ENCODE measurements at places on chromosomes 1 and 21.

- no peak for DNase-seq
Measured at GRCh38 chr1:228748431-228748830, 13.2 kb downstream of the RHOU start.

DNA sequence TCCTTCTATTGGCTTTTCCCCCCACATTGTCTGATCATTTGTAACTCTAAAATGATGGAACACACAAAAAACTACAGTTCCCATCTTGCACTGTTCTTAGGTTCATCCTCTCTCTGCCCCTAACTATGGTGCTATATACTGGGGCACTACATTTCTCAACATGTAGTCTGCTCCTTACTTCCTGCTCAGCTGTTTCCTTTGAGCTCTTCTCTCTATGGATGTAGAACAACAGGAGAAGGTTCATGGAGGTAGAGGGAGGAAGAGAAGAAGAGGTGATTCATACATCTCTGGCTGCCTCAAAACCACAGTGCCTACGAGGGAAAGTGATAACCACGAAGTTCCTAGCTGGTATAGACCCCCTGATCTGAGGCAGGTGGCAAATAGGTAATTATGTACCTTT lies 7.0 kb upstream of the C1orf146 start:
- DNase-seq: no peak

DNA sequence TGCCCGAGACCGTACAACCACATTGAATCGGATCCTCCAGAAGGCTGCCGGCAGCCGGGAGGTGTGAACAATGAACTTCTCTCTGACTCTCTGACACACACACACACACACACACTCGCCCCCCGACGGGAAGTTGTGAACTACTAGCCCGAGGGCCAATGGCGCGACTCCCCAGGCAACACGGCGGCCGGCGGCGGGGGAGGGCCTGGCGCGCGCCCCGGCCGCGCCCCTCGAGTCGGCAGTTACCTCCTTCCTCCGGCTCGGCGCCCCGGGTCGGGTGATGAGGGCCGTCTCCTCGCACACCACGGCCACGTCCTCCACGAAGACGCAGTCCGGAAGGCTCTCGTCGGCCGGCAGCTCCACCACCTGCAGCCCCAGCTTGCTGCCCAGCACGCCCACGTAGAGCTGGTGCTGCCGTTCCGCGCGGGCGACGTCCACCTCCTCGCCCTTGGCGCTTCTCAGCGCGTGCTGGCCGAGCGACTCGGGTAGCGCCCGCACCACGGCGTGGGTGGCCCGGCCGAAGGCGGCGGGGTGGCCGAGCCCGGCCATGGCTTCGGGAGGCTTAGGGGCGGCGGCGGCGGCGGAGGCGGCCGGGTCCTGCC lies 361 bp downstream of the DDAH1 start:
- no peak for DNase-seq

DNA sequence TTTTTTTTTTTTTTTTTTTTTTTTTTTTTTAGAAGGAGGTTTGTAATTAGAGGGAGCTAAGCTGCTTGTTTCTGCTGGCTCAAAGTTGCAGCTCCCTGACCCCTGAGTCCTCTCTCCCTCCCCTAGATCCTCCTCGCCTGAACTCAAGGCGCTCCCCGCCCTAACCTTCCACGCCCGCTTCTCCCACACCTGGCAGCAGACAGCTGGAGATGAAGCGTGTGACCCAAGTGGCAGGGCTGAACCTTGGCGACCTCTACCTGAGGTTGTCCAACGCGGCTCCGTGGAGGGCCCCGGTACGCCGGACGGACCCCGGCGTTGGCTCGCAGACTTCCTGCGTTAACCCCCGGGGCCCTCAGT lies 795 bp downstream of the NGF start:
- no peak for DNase-seq

DNA sequence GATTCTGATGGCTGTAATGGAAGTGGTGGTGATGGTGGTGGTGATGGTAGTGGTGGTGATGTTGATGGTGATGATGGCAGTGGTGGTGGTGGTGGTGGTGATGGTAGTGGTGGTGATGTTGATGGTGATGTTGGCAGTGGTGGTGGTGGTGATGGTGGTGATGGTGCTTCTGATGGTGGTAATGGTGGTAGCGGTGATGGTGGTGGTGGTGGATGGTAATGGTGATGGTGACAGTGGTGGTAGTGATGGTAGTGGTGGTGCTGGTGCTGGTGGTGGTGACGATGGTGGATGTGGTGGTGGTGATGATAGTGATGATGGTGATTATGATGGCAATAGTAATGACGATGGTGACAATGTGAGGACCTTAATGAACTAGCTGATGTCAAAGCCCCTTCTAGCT lies 35.6 kb upstream of the LRRC3 start:
- DNase-seq: no peak

DNA sequence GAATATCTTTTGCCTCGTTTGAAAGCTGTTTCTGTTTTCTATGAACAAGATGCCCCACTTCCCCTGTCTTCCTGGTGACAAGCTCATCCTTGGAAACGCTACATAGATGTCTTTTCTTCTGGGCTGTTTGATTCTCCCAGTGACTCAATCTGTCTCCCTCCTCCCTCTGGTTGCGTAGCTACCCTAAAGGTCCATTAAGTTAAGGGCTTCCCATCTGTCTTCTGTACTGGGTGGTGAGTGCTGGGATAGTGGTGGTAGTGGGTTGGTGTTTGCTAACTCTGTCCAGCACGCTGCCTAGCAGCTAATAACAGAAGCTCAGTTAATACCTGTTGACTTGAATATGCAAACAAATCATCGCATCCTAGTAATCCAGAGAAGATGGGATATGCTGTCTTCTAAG lies 50.2 kb upstream of the GCLM start:
- DNase-seq: no peak

- DNase-seq: no peak
Measured at GRCh38 chr21:45617021-45617921, 26.3 kb upstream of the PCBP3 start.

DNA sequence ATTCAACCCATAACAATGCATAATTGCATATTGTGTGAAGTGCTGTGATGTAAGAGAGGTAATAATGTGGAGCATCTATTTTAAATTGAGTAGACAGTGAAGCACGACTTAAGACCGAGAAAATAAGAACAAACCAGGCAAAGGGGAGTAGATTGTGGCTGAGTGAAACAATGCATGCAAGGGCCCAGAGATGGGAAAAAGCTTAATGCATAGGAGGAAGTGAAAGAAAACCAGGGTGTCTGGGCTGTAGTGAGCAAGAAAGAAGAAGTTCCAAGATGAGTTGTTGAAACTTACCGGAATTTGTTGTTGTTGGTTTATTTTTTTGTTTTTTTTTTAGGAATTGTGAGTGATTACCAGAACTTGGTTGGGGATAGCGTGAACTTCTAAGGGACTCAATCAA lies 104.7 kb downstream of the SNX7 start:
- DNase-seq: no peak

DNA sequence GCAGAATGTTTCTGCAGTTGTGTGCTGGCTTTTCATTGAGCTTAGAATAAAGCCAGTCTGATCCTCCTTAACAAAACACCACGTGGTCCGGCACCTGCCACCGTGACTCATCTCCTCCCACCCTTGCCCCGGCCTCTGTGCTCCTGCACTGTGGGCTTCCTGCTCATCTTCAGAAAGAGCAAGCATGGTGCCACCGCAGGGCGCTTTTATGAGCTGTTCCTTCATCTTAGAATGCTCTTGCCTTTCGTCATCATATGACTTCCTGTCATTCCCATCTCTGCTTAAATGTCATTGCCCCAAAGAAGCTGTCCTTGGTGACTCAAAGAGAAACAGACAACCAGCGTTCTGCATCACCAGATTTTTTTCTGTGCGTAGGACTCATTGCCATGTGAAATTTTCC lies 117.8 kb downstream of the HHAT start:
- DNase-seq: peak; percentile 47

GRCh38 chr1:234505769-234506102 lies 26.8 kb upstream of the TARBP1 start:
- DNase-seq: no peak

GRCh38 chr21:19921211-19921610 lies 1077.0 kb upstream of the NCAM2 start:
- no peak for DNase-seq

GRCh38 chr1:55554611-55555010 lies 339.4 kb upstream of the USP24 start:
- no peak for DNase-seq

DNA sequence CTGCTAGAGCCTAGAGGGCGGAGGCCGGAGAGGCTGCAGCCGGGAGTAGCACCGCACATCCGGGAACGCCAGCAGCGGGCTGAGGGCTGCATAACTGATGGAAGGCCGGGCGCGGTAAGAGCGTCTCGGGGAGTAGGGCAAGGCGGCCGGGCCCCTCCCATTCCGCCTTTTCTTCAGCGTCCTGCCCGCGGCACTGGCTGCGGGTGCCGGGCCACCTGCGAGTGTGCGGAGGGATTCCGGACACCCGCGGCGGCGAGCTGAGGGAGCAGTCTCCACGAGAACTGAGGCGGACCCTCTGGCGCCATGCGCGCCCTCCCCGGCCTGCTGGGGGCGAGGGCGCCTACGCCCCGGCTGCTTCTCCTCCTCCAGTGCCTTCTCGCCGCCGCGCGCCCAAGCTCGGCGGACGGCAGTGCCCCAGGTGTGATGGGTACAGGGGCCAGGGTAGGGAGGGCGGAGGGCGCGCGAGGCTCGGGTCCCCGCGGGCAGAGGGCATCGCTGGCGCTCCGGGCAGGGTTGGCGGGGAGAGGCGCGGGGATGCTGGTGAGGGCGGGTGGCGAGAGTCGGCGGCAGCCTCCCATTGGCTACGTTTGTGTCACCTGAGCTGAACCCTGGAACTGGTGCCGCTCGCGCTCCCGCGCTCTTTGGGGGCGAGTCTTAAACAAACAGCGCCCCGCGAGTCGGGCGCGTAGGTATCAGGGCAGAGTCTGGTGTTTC lies 334.4 kb downstream of the SRGAP2C start:
- peak; percentile 66 for DNase-seq

- no peak for DNase-seq
Measured at GRCh38 chr1:22849770-22850169, 122.9 kb downstream of the LACTBL1 start.

- DNase-seq: no peak
Measured at GRCh38 chr1:95139039-95139438, 21.9 kb downstream of the TLCD4 start.

- no peak for DNase-seq
Measured at GRCh38 chr21:33751120-33751519, 108.8 kb downstream of the ITSN1 start.

GRCh38 chr1:221487781-221488524 lies 253.9 kb downstream of the DUSP10 start:
- DNase-seq: no peak

GRCh38 chr1:20211511-20211931 lies 25.2 kb upstream of the PLA2G2C start:
- DNase-seq: no peak

GRCh38 chr1:14067036-14067435 lies 367.0 kb downstream of the PRDM2 start:
- DNase-seq: no peak

Measured in stimulated activated CD8-positive, alpha-beta memory T cell treated with anti-CD3 and anti-CD28 coated beads, Interleukin-2, amount 100 ng/mL, for 1 hour (primary cell).